ENCODE measurements at places on chromosomes 12 and 14.

DNA sequence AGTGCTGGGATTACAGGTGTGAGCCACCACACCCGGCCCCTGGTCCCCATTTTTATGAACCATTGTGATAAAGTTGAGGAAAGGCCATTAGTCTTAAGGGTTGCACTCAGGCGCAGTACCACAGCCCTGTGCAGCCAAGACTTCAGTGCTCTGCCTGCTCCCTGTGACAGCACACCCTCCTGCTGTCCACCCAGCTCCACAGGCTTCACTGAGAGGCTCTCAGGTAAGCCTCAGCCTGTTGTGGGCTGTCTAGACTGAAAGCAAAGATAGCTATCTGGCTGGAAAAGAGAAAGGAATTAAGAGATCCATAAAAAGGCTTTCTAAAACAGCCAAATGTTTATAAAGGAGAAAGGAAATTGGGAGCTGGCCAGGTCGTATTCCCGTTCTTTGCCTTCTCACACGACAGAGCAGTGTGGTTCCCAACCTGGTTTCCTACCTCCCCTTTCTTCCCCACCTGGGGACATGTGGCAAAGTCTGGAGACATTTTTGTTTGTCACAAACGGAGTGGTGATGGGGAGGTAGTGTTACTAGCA lies 19.1 kb upstream of the DNM1L start:
- DNase-seq = no peak

DNA sequence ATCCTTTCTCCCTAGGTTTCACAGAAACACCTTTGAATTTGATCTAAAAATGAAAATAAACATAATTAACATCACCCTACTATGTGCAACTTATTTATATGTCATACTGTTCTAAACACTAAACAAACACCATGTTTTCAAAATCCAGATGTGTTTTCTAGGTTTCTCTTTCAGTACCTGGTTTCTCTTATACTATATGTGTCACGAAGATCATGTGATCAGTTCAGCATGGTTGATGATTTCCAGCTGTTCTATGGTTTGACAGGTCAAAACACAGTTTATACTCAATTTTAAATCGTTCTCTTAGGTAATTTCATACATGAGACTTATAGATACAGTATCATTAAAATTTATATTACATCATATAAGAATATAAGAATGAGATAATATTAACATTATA lies 373.1 kb downstream of the SOX5 start:
- DNase-seq = no peak

GRCh38 chr14:100609941-100610391 lies 22.7 kb upstream of the BEGAIN start:
- DNase-seq = no peak

DNA sequence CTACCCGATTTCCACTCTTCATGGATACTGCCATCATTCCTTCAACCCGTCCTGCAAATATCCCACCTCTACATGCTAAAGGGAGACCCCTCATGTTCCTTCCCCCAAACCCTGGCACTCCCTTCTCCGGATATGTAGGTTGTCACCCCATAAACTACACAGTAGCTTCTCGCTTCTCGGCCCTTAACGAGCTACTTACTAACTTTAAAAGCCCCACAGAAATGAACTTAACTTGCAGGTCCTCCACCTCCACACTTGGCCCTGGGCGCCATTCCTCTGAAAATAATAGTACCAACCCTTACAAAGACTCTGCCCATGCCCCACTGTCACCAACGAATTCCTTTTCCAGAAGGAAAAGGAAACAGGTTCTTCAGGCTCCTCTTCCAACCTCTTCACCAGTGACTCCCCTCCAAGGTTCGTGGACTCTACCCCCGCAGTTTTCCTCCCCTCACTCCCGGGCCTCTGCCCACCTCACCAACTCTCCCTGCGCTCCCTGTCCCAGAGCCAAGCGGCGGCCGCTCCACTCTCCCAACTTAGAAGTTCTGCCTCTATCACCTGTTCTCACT lies 1.2 kb downstream of the SPPL3 start:
- no peak for DNase-seq

DNA sequence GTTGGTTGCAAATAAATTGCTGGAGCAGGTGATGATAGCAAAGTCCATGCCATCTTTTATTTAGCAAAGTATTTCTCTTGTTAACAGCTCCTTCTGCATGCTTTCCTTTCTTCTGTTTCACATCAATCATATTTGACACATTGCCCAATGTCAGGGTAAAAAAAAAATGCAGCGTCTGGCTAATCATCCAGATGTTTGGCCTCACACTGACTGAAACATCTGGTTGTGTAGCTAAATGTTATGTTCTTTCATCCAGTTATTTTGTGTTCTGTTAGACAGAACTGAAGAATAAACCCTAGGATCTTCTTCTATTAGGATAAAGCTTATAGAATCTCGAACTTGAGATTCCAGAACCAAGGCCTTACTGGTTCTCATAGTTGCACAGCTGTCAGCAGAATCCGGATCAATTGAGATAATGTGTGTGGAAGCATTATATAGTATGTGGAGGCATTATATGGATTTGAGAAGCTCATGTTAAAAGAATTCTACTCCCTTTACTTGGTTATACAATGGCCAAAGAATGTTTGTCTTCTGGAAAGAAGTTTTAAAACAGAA lies 859.2 kb downstream of the DIO2 start:
- DNase-seq = no peak

GRCh38 chr12:111242184-111242583 lies 126.7 kb downstream of the PHETA1 start:
- no peak for DNase-seq

DNA sequence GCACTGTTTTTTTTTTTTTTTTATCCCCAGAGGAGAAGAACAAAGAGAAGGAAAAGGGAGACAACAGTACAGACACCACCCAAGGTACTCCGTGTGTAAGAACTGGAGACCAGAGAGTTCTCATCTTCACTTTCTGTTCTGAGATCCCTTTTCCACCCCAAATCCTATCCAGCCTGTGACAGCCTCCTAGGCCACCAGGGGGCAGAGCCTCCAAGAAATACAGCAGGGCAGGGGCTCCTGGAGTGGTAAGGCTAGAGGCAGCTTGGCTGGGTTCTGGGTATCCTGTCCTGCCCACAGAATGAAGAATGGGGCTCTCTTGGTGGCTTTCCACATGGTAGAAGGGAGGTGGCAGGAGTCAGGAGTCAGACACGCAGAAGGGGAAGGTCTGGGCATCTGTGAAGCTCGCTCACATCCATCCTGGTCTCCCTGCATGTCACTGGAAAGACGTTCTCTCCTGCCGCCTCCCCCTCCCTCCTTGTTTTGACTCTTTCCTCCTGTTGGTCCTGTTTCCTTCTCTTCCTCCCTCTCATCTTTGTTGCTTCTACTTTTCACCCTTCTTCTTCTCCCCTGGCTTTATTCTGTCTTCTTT lies 12.0 kb downstream of the CLSTN3 start:
- DNase-seq = peak; percentile 13

- no peak for DNase-seq
Observed at GRCh38 chr14:74630881-74631690, 19.0 kb upstream of the LTBP2 start.

DNA sequence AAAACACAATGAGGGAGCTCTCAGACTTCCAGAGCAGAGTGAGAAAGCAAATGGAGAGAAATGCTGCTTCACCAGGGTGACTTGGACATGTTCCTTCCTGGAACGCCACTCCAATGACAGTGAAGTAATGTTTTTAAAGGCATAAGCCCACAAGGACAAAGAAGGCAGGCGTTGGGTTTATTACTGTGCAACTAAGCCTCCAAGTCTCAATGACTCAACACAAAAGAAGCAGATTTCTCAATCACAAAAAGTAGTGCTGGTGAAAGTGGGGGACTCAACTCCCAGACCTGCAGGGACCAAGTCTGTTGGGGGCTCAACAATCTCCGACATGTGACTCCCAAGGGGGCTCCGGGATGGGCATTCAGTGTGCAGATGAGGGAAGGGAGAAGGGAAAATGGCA lies 505.2 kb downstream of the BCL11B start:
- DNase-seq = no peak

- DNase-seq = no peak
Observed at GRCh38 chr12:57893431-57894353, 47.2 kb upstream of the CTDSP2 start.

GRCh38 chr14:75909630-75910029 lies 72.2 kb downstream of the TGFB3 start:
- no peak for DNase-seq

DNA sequence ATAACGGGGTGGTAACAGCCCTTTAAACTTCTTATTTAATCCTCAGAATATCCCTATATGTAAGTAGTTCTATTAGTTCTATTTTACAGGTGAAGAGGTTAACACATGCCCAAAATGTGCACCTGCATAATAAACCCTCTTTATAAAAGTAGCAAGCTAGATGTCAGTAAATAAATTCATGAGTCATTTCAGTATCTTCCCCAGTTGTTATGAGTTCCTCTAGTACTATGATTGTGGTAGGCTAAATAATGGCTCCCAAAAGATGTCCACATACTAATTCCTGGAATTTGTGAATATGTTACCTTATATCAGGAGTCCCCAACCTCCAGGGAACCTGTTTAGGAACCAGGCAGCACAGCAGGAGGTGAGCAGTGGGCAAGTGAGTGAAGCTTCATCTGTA lies 106.5 kb downstream of the TMTC3 start:
- no peak for DNase-seq

DNA sequence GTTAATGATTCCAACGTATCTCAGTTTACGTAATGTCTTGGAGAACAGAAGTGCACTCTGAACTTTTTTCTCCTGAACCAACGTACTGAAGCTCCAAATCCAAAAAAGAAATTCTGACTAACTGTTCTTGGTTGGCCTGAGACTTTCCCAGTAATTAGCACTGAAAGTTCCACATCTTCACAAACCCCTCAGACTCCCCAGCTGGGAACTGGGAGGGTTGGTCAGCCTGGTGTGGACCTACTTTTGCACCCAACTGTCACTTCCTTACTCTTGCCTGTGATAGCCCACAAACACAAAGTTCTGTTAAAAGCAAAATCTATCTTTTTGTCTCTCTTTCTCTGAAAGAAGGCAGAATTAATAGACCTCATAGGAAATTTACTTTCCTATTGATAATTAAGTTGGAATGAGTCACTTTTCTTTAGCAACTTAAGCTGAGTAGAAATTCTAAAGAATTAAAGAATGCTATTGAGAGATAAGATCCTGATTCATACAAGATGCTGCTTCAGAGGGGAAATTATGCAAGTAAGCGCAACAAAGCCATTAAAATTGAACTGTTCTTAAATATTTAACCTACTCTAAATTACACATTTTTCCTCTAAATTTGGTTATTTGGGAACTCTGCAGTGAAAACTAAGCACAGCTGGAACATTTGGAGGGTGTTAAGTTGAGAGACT lies 155.0 kb downstream of the EPS8 start:
- no peak for DNase-seq

GRCh38 chr14:39716987-39717570 lies 284.8 kb upstream of the FBXO33 start:
- no peak for DNase-seq

DNA sequence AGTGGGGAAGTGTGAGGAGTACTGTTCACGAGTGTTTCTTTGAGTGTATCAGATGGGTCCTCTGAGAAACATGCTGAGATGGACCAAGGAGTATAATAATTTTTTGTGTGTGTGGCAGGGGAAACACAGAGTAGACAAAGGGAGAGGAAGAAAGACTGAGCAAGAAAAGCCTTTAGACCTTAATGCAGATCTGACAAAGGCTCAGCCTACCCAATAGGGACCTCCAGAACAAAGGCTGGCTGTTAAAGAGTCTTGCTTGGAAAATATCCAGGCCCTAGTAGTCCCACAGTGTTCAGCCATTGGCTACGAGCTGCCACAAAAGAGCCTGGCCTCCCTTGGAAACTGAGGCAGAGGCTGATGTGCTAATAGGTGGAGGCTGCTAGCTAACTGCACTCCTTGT lies 13.5 kb downstream of the COQ5 start:
- no peak for DNase-seq

- no peak for DNase-seq
Observed at GRCh38 chr14:25055992-25056687, 6.2 kb upstream of the STXBP6 start.

DNA sequence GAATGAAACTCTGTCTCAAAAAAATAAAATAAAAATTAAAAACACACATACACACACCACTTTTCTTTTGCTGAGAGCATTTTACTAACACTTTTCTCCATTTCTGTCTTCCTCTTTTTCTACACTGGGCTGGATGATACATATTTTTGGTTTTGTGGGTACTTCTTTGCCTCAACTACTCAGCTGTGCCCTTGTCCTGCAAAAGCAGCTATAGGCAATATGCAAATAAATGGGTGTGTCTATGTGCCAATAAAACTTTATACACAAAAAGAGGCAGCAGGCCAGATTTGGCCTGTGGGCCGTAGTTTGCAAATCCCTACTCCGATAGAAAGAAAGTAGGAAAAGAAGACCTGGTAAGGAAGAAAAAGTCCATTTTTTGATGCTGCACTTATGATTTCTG lies 6.5 kb downstream of the CLMN start:
- DNase-seq = no peak

DNA sequence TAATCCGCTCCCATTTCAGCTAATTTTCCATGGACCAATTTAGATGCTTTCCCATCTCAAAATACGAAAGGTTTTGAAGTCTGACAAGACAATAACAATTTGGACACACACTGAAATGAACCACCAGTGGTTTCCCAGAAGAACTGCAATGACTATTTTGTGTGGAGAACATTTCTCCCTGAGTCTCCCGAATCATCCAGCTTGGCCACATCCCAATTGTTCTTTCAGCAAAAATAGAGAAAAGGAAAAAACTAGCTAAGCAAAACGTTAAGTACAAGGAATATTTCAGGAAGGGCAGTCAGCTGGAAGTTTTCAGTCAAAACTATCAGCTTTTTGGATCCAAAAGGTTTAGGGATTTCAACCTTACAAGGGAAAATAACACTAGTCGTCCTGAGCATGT lies 390.6 kb downstream of the KCNH5 start:
- DNase-seq = no peak

GRCh38 chr14:94630396-94630795 lies 18.2 kb downstream of the SERPINA3 start:
- DNase-seq = no peak

DNA sequence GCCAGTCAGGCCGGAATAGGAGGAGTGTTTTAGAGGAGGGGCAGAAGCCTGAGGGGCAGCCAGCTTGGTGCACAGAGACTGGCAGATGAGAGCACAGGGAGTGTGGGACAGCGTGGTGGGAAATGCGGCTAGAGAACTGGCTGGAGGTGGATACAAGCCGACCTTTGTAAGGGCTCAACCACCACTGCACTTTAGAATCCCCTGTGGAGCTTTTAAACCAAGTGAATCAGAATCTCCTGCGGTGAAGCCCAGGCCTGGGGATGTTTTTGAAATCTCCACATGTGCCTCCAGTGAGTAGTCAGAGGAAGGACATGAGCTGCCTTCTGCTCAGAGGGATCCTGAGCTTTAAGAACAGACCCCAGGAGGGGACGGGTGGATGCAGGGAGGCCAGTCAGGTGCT lies 10.9 kb upstream of the PCED1B start:
- no peak for DNase-seq

- DNase-seq = no peak
Observed at GRCh38 chr14:105589161-105589925, 63.0 kb downstream of the TMEM121 start.

GRCh38 chr14:56844406-56845002 lies 34.2 kb upstream of the OTX2 start:
- DNase-seq = no peak

GRCh38 chr14:22908601-22909000 lies 10.3 kb downstream of the RBM23 start:
- no peak for DNase-seq

Measured in T-helper 2 cell (primary cell).